ENCODE measurements at places on chromosomes 11 and 22.

DNA sequence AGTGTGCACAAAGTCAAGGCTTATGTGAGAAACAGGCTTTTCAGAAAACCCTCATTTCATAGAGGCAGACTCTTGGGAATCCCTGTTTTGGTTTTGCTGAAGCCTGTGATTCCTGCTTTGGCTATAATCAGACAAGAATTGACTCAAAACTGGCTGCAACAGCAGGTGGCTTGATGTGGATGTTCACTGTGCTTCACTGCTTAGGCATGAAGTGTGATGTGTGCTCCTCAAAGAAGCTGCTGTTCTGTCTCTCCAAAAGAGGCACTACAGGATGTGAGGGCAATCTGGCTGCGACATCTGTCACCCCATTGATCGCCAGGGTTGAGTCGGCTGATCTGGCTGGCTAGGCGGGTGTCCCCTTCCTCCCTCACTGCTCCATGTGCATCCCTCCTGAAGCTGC lies 103.5 kb downstream of the C11orf58 start:
- DNase-seq, result no peak

GRCh38 chr11:34565417-34566207 lies 52.0 kb upstream of the ELF5 start:
- DNase-seq, result no peak

GRCh38 chr11:28227460-28227859 lies 119.3 kb downstream of the METTL15 start:
- DNase-seq, result no peak

GRCh38 chr11:115504276-115505158 lies at the start of gene CADM1:
Gene CADM1 (minus strand): TSS chr11:115504415.
- peak; percentile 97 for DNase-seq

GRCh38 chr11:134536219-134536618 lies 124.2 kb upstream of the B3GAT1 start:
- DNase-seq, result no peak

DNA sequence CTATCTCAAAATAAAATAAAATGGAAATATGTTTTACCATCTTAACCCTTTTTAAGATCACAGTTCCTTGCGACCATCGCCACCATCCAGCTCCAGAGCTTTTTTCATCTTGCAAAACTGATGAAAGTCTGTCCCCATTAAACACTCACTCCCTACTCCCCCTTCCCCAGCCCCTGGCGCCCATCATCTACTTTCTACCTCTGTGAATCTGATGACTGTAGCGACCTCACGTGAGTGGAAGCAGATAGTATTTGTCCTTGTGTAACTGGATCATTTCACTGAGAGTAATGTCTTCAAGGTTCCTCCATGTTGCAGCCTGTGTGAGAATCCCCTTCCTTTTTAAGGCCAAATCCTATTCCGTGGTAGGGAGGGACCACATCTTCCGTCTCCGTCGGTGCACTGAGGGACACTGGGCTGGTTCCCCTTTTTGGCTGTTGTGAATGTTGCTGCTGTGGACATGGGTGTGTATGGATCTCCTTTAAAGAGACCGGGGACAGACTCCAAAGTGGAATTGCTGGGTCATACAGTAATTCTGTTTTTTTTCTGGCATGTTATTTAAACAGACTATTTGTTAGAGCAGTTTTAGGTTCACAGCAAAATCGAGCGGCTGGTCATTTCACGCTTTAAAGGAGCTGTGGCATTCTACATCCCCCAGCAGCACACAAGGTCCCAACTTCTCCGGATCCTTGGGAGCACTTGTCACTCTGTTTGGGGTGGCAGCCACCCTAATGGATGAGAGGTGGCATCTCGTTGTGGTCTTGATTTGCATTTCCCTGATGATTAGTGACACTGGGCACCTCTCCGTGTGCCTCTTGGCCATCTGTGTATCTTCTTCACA lies 120.0 kb downstream of the KCNQ1 start:
- DNase-seq, result no peak

- no peak for DNase-seq
Measured at GRCh38 chr11:65524014-65524740, 706 bp upstream of the SCYL1 start.

DNA sequence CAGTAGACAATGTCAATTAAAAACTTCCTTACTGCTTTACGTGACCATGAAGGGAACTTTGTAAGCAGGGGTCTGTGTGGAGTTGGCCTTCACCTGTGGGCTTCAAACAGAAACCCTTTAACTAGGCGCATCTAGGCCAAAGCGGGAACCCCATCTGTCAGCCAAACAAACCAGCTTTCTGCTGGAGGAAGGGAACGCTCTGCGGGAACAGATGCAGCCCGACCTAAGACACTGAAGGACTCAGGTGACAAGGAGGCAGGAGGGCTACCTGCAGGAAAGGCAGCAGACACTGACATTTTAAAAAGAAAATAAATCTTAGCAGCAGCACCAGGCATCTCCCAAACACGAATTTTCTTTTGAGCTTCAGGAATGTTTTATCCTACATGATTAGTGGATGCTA lies 78.4 kb downstream of the CADM1 start:
- DNase-seq, result no peak

GRCh38 chr11:72072348-72072747 lies 8.0 kb downstream of the NUMA1 start:
- DNase-seq, result no peak
